ENCODE measurements at places on chromosomes 12 and 14. TPM values are rescaled to one million over a fixed set of nuclear protein-coding genes. Genes with fewer than 3 reads are reported as not detected.

DNA sequence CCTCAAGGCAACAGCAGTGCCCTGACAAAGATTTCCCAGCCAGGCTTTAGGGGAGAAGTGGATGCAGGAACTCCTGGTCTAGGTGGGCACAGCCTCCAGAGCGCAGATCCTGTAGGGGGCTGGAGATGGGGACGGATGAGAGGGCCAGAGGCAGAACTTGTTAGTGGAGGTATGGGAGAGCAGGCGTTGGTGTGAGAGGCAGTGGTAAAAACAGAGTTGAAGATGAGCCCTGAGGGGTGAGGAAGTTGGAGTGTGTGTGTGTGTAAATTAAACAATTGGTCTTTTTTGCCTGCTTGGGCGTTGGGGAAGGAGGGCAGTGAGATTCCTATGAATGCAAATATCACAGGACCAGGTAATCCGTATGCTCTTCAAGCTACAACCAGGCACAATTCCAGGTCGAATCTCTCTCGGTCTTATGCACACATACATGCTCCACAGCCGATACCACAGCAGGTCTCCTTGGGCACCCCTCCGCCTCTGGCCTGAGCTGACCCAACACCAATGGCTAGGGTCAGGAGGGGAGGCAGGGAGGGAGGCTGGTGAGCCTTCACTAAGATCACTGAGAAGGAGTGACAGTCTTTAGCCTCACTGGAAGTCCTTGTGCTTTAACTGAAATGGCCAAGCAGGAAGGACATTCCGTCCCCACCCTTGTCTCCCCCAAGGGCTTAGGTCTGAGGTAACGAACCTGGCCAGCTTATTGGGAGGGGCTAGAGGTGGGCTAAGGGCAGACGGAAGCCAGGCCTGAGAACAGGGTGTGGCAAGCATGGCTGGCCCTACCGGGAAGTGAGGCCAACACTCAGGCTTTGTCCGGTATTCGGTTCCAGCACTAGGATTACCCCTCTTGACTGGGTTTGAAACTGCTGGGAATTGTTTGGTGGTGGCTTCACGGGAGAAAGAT, 1.5 kb upstream of the KRT7 start:
- DNase-seq = no peak

WDHD1 gene
- 13.9 TPM for total RNA-seq

DNA sequence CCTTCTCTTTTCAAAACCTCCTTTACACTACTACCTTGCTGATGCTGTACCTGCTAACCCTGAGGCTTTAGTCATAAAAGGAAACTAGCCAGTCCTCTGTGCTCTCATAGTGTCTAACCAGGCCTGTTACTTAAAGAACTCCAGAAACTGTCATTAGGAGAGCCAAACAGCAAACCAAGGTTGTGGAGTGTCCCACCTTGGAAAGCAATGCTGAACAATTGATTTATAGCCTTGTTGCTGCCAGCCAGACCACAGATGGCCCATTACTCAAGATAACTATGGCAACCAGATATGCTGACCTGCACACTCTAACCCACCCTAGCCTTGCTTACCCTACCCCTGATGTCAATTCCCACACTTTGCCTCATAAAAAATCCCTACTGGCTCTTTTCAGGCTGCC, 26.5 kb upstream of the BCAT1 start:
- DNase-seq = peak; percentile 26

- no peak for DNase-seq
Measured at GRCh38 chr12:116613256-116613655, 54.1 kb downstream of the MAP1LC3B2 start.

DNA sequence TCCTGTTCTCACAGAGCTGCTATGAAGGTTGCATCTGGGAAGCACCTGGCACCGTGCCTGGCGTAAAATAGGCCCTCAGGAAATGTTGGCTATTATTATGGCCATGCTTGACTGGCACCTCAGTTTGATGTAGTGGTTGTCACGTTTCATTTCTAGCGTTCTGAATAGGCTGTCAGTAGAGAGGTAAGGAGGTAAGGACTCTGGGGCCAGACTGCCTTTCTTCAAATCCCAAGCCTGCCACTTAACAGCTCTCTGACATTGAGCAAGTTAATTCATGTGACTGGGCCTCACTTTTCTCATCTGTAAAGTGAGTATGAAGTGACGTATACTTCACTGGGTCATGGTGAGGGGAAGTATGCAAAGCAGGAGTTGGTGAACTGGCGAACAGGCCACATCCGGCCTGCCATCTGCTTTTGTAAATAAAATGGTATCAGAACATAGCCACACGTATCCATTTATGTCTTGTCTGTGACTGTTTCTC, 196.2 kb downstream of the CACNA1C start:
- peak; percentile 46 for DNase-seq

ACIN1 gene
- 64.0 TPM for total RNA-seq

DNA sequence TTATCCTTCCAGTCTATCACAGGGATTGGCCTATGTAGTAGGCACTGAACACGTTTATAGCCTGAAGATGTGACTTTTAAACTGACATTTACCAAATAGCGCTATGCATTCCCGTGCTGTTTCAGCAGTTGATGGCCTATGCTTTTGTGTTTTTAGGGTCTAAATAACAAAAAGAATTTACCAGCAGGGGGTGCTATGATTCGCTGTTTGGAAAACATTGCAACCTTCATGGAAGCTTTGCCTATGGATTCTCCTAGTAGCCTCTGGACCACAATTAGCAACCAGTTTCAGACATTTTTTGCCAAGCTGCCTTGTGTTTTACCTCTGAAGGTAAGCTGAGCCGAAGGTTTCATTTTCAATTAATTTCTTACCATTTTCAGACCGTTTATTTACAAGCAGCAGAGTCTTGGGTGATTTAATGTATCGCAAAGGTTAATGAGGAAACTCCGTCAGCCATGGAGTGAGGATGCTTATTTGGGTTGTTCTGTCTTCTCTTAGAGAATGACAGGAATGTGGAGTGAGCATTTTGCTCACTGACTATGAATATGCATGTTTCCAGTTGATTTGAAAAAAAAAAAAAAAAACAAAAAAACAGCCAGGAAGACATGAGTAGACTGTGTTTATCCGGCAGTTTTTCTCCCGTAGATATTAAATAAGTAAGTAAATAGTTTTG, 133.1 kb downstream of the PRIMA1 start:
- DNase-seq = peak; percentile 18

DNA sequence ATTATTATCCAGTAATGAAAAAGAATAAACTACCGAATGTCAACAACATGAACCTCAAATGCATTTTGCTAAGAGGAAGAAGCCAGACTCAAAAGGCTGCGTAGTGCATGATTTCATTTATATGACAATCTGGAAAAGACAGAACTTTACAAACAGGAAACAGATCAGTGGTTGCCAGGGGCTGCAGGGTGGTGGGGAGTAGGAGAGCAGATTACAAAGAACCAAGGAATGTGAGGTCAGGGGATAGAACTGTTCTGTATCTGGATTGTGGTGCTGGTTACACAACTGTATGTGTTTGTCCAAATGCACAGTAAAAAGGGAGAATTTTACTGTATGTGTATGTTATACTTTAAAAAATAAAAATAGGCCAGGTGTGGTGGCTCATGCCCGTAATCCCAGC, 89.7 kb upstream of the MYL2 start:
- no peak for DNase-seq

All from M059J (cell line).